IPS DF 6.9 (cell line): ENCODE measurements at places on chromosomes 5 and 9.
A peak's percentile ranks its signal among the peaks of the same experiment; 100 is the strongest.

- no peak for DNase-seq
These were observed 123.8 kb downstream of the TMEM174 start for GRCh38 chr5:73296772-73297171.

GRCh38 chr5:12659686-12660085 is 755.4 kb upstream of the CTNND2 start:
- no peak for DNase-seq

DNA sequence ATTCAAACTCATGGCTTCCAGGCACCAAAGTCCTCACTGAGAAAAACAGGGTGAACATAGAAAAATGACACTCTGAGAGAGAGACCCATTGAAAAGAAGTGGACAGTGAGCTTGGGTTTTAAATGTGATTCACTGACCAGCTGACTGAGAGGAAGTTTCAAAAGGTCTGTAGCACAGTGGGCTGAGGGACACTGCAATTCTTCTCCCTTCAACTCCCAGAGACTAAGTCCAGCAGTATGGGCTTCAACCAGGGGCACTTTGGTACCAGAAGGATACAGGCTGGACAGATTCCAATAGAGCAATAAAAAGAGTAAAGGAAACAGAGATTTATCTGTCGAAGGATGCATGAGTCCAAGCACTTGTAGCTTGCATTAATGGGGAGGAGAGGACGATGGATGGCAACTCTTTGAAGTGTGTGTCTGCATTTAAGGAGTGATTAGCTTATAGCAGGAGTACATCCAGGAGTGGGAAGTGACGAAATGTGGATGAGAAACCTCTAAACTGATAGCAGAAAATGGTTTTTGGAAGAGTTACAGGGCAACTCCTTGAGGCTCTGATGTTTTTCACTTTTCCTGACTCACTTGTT is 117.0 kb upstream of the ANKRD55 start:
- no peak for DNase-seq

DNA sequence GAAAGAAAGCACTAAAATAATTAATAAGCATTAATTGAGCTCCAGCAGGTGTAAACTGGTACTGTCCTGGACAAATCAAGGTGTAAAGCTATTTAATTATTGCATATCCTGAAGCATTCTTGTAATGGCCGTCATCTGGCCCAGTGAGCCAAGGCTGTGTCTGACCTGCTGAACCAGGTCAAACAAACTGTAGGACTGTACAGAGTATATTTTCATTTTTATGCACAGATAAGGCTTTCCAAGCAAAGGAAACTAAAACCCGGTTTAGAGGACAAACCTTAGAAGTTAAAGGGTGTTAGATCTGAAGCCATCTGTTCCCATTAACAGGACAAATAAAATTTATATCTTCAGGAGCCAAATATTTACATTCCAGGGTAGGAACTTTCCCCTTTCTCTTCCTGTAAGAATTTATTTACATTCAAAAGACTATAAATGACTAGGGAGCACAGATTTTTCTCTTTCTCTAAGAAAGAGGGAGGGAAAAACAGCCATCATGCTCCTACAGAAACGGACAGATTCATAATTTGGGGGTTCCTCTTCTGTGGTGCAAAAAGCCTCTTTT is 69.8 kb downstream of the ESM1 start:
- DNase-seq: no peak

DNA sequence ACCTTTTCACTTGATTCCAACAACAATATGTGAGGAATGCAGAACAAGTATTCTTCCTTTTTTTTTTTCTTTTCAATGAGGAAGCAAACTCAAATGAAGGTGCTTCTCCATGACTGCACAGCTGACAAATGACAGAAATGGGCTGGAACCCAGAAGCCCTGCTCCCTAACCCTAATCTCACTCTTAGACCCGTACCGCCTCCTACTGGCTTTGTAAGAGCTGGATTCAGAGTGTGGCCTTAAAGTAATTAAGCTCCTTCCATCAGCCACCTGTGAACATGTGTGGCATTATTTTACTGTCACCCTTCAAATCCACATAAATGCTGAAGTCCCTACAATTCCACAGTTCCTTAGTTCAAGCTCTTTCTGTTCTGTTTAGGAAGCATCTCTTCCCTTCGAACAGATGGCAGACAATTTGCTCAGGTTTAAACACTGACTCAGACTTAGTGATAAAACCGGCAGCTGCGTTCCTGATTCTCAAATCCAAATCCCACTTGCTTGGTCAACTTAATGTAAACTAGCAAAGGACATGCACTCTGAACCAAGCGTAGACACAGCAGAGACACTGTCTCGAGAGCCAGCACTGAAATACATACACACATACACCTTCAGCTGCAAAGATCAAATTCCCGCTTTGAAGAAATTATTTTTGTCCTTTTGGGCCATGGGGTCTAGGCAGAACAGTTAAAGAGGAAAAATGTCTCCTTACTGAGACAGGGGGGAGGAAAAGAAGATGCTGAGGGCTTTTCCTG is 316.7 kb upstream of the TLE4 start:
- DNase-seq: peak; percentile 25

- DNase-seq: no peak
These were observed 95.1 kb downstream of the ARL15 start for GRCh38 chr5:54215233-54215736.

GRCh38 chr5:54083851-54084250 is 226.5 kb downstream of the ARL15 start:
- no peak for DNase-seq

GRCh38 chr9:121510766-121511550 is 11.3 kb upstream of the GGTA1 start:
- no peak for DNase-seq

GRCh38 chr9:14096258-14096922 is 217.6 kb downstream of the NFIB start:
- DNase-seq: no peak

DNA sequence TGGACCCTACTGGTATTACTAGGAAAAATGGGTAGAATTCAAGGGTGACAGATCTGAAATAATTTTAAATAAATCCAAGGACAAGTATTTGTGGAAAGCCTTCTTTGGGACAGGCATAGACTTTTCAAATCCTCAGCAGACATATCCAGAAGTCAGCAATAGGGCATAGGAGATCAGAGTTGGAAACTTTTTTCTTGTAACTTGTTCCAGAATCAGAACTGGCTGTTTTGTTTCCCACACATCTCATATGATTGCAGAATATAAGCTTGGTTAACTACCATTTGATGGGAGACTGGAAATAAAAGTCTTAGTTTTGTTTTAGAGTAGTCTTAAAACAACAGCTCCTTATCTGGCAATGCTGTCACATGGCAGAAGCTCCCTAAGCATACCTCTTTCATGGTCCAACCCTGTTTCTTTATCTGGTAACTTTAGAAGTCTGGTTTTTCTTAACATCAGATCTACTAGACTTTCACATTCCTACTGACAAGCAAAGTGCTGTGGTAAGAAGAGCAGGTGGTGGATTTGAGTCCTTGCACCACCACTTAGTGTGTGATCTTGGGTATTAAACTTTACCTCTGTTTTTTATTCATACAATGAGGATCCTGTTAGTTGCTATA is 25.1 kb downstream of the XRCC4 start:
- DNase-seq: no peak

GRCh38 chr5:43514025-43514424 is 923 bp downstream of the C5orf34 start:
- no peak for DNase-seq

DNA sequence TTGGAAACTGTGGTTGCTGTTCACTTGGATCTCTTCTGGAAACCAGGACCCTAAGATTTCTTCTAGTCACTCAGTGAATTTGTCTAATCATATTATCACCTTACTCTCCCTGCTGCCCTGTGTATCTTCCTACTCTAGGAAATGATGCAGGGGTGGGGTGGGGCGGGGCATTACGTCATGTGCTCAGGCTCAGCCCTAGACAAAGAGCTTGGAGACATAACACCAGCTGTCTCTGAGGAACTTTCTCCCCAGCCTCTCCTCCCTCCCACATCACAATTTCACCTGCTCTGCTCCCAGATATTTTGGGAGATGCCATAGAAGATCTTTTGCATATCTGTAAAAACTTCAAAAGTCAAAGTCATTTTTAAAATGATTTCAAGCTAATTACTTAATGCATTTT is 470.4 kb downstream of the ZSWIM6 start:
- no peak for DNase-seq

DNA sequence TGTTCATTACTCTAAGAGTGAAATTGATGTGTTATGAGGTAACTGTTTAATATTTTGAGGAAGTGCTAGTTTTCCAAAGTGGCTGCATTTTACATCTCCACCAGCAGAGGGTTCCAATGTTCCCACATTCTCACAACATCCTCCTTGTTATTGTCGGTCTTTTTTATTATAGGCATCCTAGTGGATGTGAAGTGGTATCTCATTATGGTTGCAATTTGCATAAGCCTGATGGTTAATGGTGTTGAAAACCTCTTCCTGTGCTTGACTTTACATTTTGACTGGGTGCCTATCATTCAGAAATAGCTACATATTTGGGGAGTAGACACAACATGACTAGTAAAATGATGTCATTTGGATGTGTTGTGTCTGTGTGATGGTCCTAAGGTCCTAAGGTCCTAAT is 143.6 kb downstream of the MRPS30 start:
- peak; percentile 31 for DNase-seq

- no peak for DNase-seq
These were observed 33.1 kb downstream of the RANBP6 start for GRCh38 chr9:5982317-5982716.

DNA sequence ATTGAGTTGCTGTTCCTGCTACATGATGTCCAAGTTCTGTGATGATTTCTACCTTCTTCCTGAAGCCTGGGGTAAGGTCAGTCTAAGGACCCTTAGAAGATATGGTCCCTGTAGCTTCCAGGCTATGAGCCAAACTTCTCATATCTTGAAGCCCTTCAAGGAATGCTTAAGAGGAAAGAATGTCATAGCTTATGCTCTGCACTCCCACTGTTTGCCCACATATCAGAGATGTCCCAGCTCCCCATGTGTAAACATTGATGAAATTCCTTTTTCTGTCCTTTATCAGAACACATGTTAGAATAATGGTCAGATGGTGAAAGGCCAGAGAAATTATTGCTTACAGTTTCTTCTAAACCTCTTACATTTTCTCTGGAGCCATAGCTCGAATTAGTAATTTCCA is 41.4 kb upstream of the RUSC2 start:
- no peak for DNase-seq

- DNase-seq: no peak
These were observed 23.0 kb downstream of the ARRDC3 start for GRCh38 chr5:91359962-91360609.

GRCh38 chr5:128015978-128016377 is 67.6 kb upstream of the SLC12A2 start:
- DNase-seq: no peak

DNA sequence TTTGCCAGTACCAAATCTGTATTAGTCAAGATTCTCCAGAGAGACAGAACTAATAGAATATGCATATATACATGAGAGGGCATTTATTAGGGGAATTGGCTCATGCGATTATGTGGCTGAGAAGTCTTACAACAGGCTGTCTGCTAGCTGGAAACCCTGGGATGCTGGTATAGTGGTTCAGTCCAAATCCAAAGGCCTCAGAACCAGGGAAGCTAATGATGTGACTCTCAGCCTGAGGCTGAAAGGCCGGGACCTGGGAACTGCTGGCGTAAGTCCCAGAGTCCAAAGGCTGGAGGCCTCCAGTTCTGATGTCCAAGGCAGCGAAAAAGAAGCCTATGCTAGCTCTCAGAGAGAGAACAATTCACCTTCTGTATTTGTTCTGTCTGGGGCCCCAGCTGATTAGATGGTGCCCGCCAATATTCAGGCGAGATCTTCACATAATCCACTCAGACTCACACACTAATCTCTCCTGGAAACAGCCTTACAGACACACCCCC is 84.1 kb downstream of the KIAA1958 start:
- DNase-seq: no peak

- DNase-seq: no peak
These were observed 47.1 kb upstream of the MATR3 start for GRCh38 chr5:139246394-139246793.

GRCh38 chr5:94692581-94692980 is 74.1 kb downstream of the SLF1 start:
- DNase-seq: no peak

- no peak for DNase-seq
These were observed 662.2 kb upstream of the ZNF608 start for GRCh38 chr5:125408448-125409233.

DNA sequence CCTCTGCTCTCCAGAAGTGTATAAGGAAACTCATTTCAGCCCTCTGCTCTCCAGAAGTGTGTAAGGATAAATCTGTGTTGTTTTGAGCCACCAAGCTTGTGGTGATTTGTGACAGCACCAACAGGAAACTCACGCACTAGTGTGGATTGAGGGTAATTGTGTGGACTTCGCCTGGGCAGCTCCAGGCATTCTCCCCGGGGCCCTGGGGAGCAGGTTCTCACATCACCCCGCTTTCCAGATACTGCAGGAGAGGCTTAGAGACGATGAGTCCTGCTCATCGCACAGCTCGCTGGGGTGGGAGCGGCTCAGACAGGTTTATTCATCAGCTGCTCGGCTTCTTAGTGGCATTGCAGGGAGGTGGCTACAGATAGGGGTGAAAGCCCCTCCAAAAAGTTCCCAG is 38.4 kb upstream of the RNF130 start:
- no peak for DNase-seq

- no peak for DNase-seq
These were observed 1.7 kb downstream of the FOXD1 start for GRCh38 chr5:73446631-73447529.

DNA sequence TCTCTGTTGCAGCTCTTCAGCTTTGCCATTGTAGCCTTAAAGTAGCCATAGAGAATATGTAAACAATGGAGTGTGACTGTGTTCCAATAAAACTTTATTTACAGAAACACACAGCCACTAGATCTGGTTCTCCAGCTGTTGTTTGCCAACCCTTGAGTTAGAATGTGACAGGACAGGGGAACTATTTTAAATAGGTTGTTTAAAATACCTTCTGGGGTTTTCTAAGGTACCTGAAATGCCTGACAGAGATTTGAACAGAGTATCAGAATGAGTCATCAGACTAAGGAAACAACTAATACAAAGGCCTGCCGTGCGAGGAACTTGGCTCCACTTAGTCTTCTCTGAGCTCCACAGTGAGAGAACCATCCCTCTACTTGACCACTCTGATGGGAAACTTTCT is 85.4 kb downstream of the HSD17B4 start:
- DNase-seq: no peak

DNA sequence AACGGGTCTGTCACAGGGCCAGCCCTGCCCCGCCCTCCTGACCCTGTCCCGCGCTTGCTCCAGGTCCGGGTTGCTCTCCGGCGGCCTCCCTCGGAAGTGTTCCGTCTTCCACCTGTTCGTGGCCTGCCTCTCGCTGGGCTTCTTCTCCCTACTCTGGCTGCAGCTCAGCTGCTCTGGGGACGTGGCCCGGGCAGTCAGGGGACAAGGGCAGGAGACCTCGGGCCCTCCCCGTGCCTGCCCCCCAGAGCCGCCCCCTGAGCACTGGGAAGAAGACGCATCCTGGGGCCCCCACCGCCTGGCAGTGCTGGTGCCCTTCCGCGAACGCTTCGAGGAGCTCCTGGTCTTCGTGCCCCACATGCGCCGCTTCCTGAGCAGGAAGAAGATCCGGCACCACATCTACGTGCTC is 4.2 kb downstream of the B4GALT7 start:
- no peak for DNase-seq
